ENCODE measurements at places on chromosomes 7 and 10.
A peak's percentile ranks its signal among the peaks of the same experiment; 100 is the strongest.

DNA sequence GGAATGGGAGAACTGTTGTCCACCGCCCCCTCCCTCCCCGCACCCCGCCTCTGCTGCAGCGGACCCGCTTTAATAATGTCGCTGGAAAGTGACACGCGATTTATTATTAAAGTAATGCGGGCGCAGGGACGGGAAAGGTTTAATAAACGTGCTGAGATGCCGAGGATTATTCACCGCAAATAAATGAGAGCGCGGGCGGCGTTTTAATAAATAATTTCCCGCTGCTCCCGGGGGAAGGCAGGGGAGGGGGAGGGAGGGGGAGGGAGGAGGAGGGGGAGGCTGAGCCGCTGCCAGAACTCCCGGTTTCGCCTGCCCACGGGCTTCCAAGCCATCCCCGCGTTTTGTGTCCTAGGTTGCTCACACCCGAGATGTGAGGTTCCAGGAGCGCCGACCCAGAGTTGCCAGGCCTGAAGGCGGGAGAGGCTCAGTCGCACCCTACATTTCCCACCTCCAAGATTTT is 5.1 kb downstream of the KAZALD1 start:
- DNase-seq = no peak

GRCh38 chr7:120272701-120273475 is at the start of gene KCND2:
Gene KCND2, plus strand, starts transcription at chr7:120273175.
- DNase-seq = peak; percentile 27

DNA sequence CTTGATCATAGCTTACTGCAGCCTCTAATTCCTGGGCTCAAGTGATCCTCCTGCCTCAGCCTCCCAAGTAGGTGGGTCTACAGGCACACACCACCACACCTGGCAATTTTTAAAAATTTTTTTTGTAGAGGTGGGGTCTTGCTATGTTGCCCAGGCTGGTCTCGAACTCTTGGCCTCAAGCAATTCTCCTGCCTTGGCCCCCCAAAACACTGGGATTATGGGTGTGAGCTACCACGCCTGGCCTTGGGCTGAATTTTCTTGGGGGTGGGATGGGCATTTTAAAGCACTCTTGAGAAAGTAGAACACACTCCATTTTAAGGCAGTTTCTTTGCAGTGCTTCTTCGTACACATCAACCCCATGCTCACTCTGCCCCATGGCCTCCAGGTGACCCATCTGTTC is 28.7 kb downstream of the TBXAS1 start:
- DNase-seq = no peak

DNA sequence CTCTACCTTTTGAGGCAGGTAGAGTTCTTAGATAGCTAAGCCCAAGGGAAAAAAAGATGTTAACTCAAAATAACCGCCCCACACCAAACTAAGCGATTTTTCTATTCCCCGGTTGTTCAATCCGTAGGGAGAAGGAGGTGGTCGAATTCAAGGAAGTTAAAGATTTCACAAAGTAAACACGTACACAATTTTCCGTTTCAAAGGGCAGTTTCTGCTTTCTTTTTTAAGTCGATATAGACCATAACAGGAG is 842 bp downstream of the KBTBD2 start:
- DNase-seq = no peak

DNA sequence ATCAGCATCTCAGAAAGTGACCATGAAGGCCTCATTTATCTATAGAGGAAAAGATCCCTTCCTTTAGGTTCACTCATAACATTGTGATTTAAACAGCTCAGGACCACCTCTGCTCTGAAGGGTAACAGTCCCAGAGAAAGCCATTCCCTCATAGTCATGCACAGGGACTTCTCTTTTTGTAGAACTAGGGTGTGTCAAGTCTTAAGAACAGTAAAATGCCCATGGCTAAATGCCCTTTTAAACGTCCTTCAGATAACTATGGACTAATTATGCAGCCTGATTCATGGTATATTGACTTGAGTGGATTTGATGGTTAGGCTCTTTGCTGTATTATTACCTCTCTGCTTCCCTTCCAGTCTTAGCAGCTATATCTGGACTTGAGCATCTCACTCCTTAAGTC is 337.8 kb downstream of the SORCS1 start:
- no peak for DNase-seq
